ENCODE measurements at places on chromosomes 6 and 20.

DNA sequence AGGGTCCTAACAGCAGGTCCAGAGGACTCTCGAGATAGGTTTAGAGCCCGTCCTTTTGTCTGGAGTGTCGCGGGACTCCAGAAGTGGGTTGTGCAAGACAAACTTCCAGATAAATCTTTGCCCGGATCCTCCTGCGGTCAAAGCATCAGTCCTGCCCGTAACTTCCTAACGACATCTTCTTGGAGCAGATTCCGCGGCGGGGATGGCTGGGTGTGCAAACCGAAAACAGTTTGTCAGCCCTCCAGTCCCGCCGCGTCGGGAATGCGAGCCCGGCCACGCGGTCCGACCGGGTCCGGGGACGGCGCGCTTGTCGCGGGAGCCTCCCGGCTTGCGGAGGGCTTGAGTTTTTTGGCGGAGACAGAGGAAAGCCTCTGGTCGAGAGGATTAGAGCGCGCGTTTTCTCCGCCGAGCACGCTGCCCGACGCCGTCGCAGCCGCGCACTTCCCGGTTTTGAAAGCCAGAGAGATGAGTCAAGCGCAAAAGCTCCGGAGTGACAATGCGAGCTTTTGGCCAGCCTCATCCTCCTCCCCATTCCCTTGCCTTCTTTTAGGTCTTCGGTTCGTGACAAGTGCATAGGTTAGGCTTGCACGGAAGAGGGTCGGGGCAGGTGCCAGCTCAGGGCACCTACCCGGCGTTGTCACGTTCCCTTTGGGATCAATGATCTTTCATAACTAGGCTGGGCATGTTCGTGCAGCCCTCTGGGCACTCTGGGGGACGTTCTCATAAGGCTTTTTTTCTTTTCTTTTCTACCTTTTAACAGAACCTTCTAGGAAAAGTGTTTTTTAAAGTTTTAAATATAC lies 91.3 kb upstream of the PRDM1 start:
- no peak for DNase-seq

DNA sequence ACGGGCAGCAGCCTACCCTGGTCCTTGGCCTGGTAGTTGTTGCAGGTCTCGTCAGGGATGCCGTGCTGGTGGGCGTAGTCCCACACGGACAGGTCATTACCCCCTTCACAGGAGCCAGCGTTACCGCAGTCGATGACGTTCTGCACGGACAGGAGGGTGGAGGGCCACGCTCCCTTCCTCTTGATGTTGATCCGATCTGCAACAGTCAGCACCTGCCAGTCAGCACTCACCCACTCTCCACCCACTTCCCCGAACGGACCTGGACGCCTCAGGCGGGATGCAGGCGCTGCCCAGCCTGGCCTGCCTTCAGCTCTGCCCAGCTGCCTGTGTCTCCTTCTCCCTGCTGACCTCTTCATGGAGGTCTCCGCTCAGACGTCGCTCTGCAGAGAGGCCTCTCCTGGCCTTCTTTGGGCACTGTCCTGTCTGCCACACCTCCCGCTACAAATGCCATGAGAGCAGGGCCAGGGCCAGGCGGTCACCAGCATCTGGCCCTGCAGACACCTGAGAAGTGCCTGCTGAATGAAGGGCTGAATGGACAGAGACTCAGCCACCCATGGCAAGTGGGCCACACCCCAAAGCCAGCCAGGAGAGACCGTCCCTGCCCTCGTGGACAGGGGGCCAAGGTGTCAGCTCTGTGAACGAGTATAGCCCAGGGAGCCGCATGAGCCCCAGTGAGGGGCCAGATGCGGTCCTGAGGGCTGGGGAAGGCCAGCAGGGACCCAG lies 5.4 kb downstream of the CTSZ start:
- DNase-seq = no peak

DNA sequence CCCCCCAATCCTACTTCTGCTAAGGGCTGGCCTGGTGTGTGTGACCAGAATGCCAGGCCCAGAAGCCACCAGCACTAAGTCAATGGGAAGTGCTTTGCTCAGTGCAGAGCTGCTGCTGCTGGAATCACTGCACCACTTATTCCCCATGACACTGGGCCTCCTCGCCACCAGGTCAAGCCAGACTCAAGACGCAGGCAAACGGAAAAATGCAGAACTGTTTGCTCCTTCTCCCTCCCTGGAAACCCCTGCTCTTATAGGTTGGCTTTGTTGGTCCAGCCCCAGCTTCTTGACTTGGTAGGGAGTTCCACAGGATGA lies 121.9 kb downstream of the PHACTR3 start:
- no peak for DNase-seq

DNA sequence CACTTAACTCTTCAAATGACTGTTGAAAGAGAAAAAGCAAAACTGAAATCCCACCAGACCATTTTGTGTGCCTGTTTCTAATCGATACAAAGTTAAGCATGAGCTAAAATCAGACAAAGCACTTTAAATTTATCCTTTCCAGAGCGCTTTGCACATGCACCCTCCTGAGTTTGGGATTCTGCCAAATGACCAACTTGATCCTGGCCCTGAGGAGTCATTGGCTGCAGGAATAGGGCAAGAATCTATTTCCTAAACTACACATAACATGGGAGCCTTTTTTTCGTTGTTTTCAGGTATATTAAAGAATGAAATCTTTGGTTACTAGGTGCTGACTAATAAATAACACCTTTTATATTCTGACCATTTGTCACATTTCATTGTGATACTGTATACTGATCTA lies 23.8 kb upstream of the MTHFD1L start:
- no peak for DNase-seq

DNA sequence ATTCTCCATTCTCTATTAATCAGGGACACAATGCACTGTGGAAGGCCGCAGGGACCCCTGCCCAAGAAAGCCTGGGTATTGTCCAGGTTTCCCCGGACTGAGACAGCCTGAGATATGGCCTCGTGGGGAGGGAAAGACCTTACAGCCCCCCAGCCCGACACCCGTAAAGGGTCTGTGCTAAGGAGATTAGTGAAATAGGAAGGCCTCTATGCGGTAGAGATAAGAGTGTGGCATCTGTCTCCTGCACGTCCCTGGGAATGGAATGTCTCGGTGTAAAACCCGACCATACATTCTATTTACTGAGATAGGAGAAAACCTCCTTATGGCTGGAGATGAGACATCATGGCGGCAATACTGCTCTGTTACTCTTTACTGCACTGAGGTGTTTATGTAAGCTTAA lies 15.7 kb upstream of the EIF2S2 start:
- no peak for DNase-seq

- DNase-seq = no peak
These were observed 3.9 kb downstream of the UTRN start for GRCh38 chr6:144289006-144289405.

DNA sequence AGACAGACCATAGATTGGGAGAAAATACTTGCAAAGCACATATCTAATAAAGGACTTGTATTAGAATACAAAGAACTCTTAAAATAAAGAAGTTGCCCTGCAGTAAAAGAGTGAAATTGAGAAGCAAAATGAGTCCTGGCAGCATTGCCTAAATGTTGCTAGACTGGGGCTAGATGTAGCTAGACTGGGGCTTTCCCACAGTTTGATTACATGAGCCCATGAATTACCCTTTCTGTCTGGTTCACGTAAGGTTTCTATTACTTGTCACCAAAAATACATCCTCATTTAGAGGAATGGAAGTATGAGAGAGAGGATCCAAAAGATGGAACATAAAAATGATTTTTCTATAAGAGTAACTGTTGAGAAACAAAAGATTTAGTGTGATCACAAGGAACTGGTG lies 57.6 kb upstream of the CCDC28A start:
- DNase-seq = no peak
